ENCODE measurements at places on chromosomes 16 and 17.

- DNase-seq: no peak
Measured at GRCh38 chr16:89189358-89190025, 10.8 kb downstream of the SLC22A31 start.

GRCh38 chr17:82862737-82863382, 23.0 kb upstream of the ZNF750 start:
- no peak for DNase-seq

DNA sequence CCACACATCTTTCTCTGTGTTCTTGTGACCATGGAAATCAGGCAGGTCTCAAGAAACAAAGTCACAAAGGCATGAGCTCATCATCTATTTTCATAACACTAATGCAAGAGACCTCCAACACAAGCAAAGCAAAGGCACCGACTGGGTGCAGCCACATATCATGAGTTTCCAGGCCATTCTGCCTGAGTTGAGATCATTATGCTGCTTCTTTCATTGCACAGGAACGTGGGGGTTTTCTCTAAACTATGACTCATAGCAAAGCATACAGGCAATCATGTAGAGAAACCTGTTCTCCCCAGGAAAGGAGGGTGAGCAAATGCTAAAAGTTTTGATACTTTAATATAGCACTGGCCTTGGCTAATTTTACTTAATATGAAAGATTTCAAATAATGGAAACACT, 60.7 kb downstream of the GRIN2A start:
- DNase-seq: no peak

DNA sequence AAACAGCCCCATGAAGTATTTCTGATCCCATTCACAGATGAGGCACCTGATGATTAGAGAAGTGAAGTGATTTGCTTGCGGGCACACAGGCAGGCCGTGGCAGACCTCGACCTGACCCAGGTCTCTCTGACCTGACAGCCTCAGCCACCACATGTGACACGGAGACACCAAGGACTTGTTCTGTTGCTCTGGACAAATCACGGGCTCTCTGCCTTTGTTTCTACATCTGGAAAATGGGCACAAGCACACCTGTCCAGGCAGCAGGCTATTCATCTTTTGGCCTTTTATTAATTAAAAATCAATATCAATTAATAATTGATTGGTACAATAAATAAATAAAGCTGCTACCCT, 3.4 kb downstream of the MAP3K14 start:
- no peak for DNase-seq

DNA sequence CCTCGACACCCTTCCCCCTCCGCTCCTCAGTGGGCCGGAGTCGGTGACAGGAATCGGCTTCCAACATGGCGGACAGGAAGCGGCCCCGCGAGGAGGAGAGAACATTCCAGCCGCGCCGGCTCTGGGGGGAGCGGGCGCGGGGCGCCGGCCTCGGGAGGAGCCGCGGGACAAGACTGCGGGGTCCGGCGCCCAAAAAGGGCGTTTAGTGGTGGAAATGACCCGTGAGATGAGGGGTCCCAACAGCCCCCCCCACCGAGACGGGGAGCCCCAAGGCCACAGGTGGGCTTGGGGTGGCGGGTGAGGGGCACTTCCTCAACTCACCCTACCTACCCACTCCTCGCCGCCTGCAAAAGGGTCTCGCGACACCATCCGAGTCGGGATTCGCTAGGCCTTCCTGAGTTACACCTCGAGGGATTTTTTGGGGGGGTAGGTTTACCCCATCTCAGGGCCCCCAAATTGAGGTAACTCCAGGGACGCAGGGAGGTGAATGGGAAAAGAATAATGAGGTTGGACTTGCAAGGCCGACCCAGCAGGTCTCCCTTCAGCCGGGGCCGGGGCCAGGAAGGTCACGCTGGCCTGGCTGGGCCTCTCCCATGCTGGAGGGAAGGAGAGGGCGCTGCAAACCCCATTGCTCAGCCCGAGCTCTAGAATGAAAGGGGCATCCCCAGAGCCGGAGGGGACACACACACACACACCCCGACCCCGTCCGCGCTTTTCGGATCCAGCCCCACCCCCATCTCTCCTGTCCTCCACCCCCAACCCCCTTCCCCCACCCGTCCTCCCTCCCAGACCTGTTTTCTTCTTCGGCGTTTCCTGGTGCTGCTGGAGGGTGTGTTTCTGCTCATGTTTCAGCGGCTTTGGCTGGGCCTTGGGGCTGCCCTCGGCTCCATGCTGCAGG, 707 bp downstream of the NUFIP2 start:
- peak; percentile 74 for DNase-seq

GRCh38 chr16:27239906-27240655, 28.5 kb downstream of the NSMCE1 start:
- no peak for DNase-seq

GRCh38 chr17:6712854-6713129, 377 bp downstream of the SLC13A5 start:
- no peak for DNase-seq

DNA sequence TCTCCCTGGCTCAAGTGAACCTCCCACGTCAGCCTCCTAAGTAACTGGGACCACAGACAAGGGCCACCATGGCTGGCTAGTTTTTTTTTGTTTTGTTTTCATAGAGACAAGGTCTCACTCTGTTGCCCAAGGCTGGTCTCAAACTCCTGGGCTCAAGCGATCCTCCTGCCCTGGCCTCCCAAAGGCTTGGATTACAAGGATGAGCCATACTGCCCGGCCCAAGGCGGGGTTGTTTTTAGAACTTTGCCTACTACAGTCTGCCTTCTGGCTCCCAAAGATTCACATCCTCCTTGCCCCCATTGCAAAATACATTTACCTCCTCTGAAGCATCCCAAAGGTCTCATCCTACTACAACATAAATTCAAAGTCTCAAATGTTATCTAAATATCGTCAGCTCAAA, 49.5 kb upstream of the PHOSPHO1 start:
- DNase-seq: no peak

DNA sequence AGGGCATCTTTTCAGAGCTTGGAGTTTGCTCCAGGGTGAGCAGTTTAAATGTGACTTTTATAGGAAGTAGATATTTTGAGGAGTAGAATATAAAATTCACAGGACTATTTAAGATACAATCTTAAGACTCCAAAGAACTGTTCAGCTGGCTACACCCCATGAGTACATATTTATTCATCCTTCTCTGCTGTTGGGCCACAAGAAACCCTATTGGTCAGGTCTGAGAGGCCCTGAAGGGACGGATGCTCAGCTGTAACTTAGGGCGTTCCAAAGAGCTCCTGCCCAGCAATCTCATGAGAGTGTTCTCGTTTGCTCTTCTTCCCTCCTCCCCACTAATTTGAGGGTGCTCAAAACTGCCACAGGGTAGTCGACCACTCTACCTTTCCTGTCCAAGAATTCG, 7.3 kb downstream of the ST6GALNAC2 start:
- DNase-seq: no peak

DNA sequence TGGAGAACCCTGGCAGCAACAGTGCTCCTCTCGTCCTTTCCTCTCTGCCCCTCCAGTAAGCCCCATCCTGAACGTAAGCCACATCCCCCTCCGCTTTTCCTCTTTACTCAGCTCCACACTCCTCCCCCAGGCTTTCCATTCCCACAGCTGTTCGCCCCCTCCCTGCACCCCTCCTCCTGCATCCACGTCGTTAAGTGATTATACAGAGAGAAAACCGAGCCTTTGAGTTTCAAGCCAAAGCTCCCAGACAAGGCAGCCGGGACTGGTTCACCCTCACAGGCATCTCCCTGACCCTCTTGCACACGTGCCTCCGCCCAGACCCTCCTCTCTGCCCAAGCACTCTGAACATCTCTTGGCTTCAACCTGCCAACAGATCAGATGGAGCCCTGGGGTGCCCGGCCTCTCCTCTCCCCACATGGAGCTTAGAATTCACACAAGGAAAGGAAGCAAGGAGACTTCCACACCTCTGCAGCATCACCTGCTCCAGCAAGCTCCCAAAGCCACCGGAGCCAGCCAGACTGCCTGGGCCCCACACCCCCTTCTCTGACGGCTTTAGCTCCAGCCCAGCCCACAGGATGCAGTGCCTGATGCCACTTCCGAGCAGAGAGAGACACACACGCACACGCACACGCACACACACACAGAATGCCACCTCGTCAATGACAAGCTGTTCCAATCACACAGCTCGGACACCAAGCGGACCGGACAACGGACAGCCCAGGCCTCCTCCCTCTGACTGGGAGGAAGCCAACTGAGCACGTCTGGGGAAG, 99.9 kb upstream of the CCL2 start:
- peak; percentile 5 for DNase-seq

GRCh38 chr16:64455275-64455674, 666.6 kb downstream of the CDH11 start:
- DNase-seq: no peak

DNA sequence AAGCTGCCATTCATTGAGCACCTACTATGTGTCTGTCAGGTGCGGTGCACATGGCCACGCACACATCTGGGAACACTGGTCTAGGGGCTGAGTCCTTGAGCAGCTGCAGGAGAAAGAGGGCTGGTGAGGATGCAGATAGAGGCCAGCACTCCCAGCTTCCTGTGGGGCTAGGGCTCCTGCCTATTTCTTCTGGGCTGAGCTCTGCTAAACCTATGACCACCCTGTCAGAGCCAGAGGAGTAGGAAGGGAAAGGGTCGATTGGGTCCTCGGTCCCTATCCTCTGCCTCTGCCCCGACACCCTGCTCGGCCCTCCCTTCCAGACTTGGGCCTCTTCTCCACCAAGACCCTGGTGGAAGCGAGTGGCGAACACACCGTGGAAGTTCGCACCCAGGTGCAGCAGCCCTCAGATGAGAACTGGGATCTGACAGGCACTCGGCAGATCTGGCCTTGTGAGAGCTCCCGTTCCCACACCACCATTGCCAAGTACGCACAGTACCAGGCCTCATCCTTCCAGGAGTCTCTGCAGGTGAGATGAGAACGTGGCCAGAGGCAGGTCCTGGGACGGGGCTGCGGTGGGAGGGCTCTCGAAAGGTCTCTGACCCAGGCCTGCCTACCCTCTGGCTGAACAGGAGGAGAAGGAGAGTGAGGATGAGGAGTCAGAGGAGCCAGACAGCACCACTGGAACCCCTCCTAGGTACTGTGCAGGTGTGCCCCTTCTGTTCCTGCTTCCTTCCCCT, 4.0 kb upstream of the TMEM88 start:
- DNase-seq: no peak

- DNase-seq: no peak
Measured at GRCh38 chr17:8782176-8782575, 17.0 kb downstream of the MFSD6L start.

- DNase-seq: no peak
Measured at GRCh38 chr16:83914091-83914710, 15.3 kb downstream of the MLYCD start.

- DNase-seq: peak; percentile 25
Measured at GRCh38 chr17:55463600-55463999, 42.0 kb upstream of the MMD start.

DNA sequence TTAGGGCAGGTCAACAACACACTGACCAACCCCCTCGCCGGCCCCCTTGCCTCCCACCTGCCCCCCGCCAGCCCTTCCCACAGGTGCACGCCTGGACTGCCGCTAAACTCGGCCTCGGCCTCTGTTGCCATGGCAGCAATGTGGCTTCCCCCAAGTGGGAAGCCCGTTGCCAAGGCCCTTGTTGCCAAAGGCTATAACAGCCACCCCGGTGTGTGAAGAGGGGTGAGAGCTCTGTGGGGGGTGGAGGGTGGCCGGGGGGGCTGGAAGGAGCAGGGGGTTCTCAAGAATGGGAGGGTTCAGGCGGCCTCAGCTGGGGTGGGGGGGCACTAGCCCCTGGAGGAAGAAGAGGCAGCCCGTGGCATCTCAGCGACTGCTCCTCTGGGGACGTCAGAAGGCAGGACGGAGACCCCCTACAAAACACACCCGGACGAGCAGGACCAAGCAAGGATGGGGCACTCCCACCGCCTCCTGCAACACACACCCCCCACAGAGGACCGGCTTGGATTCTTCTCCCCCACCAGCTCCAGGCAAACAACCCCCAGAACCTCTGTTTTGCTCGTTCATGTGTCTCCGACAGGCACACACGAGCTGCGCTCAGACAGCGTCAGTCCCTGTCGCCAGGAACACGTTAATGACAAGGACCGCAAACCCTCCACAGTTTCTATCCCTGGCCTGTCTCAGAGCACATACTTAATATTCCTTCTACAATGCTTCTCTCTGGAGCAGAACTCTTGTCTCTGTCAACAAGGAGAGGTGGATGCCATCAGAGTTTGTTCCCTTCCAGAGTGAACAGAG, 55.7 kb downstream of the ABR start:
- DNase-seq: no peak

GRCh38 chr16:1089822-1090619, 6.0 kb downstream of the C1QTNF8 start:
- no peak for DNase-seq

DNA sequence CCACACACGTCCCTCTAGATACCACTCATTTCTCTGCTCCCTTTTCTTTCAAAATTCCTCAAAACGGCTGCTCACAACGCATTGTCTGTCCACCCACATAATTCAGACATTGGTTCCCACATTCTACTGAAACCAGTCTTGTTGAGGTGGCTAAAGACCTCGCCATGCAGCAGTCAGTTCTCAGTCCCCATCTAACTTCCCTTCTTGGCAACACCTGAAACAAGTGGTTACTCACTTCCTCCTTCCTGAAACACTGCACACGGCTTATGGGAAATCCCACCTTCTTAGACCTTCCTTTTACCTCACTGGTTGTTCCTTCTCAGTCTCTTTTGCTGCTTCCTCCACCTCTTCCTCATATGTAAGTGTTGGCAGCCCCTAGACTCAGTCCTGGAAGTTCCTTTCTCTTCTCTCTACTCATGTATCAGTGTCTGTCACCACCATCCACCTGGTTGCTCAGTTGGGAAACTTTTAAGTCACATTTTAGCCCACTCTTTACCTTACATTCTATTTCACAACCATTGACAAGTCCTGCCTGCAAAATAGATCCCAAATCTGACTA, 277.1 kb downstream of the CEP112 start:
- peak; percentile 64 for DNase-seq

GRCh38 chr17:4834681-4835020, 1.5 kb downstream of the MINK1 start:
- no peak for DNase-seq

GRCh38 chr17:40069751-40070708, 7.3 kb downstream of the THRA start:
- peak; percentile 39 for DNase-seq

- DNase-seq: no peak
Measured at GRCh38 chr16:60091529-60091928, 1357.4 kb upstream of the GOT2 start.

Data from activated CD4-positive, alpha-beta T cell treated with anti-CD3 and anti-CD28 coated beads, Interleukin-10, Interleukin-2, amounts not matched to agents 100 ng/mL and 50 ng/mL, durations not matched to agents 16 hours and 8 hours (primary cell).